ENCODE measurements at places on chromosomes 7 and 10.

DNA sequence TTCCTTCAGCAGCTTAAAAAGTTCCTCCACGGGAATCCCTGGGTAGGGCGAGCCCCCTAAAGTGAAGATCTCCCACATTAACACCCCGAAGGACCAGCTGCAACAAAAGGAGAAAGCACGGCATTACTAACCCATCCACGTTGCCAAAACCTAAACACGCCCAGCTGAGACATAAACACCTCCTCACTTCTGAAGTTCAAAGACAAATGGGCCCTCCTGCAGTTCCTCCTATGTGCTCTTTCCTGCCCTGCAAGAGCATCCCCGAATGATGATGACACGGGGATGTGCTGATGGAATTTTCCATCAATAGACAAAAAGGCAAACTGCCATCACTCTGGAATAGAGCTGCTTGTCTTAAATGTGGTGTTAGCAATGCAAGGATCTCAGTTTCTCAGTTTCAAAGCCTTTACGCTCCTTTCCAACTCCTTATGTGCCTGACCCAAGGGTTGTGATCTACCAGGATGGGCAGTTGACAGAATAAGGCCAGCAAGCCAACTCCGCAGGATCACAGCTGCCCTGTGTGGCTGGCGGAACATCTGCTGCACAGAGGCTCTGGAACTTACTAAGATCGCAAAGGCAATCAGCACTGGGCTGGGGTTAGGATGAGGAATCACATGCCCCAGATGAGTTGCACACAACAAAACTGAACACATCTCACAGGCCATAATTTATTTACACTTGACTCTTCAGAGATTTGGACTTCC, 112.7 kb downstream of the FGFR2 start:
- peak; percentile 12 for DNase-seq

DNA sequence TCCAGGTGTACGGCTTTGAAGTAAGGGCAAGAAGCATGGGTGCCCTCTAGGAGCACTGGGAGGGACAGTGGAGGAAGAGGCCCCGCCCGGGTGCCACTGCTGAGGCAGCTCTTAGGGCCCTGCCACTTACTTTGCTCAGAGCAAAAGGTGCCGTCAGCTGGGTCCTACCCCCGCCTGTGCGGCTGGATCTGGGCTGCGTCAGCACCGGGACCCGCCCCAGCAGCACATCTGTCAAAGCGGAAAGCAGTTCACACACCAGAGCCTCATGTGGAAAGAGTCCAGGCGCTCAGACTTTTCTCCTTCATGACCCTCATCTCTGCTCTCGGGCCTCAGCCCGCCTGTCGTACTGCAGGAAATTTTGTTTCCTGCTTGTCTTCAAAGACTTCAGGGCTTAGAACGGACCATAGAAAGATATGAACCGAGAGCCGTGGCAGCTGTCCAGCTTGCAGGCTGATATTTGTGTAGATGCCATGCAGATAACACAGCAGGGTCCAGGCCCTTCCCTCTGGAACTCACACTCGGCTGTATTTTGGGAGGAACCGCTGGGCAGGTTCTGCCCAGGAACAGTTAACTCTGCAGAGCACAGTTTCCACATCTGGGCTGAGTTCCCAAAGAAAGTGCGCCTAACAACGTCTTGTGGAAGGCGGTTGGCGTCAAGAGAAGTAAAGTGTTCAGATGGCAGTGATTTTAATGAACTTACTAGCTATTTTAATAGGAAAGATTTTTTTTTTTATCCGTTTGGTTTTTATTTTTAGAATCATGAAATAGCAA, 44.3 kb upstream of the PRKAR1B start:
- DNase-seq = no peak

DNA sequence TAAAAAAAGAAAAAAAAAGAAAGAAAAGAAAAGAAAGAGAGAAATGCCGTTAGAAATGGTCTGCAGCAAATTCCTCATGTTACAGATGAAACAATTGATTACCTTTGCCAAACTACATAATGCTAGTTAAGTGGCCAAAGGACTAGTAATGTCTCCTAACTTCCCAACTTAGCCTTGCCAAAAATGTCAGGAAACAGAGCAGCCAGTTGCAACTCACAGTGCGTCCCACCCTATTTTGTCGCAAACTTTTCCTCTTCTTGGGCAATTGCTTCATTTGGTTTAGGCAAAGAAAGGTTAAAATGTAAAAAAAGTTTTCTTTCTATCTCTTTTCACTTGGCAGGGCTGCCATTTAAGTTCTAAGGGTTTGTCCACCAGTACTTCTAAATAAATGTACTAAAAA, 53.1 kb downstream of the APBB1IP start:
- no peak for DNase-seq

DNA sequence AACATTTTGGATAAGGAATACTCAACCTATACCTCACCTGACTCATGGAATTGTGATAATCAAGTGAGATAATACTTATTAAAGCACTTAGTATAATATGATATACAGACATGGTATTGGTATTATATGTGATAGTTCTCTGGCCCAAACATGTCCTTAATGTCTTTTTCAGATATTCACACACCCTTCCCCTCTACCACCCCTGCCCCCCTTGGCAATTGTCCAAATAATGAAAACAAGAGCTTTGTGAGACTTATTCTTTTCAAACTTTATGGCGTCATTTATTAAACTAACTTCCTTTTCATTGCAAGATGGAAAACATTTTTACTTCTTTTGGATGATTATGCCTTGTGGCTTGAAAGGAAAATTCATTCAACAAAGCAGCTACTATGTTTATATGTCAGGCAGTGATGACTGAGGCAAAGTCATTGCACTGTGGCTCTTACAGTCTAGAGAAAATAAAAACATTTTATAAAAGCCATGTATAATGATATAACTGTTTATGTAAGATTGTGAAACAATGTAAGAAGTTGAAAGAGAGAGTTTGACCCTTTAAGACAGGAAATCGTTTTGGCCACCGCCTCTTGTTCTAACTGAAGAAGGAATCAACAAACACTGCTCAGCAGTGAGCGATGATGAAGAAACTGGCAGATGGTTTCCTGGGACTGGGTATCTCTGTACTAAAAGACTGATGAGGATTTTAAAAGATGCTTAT, 27.4 kb downstream of the MINPP1 start:
- DNase-seq = no peak

DNA sequence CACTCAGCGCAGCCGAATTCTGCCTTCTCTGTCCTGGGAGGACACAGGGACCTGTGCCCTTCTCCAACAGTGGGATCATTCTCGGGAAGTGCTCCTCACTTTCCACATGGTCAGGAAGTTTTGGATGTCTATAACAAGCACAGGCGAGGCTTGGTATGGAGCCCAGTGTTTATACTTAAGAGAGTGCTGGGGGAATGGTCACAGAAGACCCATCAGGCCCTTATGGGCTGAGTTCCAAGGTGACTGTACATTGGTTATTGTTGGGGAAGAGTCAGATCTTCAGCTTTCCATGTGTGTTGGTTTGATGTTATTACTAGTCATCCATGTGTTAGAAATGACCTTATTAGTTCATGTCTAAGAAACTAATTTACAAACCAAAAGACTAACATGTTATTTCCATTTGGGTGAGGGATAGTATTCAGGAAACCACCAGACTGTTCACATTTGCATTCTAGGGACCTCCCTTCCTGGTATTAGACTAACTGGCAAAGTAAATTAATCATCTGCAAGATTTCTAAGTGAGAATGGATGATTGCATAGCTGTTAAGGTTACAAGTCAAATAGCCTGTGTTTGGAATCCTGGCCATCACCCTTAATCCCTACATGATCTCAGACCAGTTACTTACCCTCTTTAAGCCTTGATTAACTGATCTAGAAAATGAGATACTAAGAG, 834.2 kb downstream of the LRMDA start:
- no peak for DNase-seq

DNA sequence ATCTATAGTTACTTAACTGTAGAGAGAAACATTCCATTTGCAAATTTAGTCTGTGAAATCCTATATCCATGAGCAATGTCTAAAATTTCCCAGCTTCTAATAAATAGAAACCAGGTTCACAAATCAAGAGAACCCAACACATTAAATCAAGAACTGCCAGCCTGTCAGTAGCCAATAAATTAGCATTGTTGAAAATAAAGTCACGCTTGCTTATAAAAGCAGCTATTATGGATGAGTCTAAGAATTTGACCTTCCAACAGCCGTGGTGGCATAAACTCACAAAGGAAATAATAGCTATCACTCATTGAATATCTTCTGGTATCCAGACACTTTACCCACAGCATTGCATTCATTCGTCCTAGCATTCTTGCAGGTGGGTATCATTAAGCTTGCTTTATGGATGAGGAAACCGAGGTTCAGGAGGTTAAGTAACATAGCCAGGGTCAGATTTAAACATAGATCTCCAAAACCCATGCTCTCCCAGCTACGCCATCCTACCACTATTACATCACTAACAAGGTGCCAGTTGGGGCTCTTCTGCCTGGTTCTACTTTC, 260.1 kb upstream of the YAE1 start:
- DNase-seq = no peak

DNA sequence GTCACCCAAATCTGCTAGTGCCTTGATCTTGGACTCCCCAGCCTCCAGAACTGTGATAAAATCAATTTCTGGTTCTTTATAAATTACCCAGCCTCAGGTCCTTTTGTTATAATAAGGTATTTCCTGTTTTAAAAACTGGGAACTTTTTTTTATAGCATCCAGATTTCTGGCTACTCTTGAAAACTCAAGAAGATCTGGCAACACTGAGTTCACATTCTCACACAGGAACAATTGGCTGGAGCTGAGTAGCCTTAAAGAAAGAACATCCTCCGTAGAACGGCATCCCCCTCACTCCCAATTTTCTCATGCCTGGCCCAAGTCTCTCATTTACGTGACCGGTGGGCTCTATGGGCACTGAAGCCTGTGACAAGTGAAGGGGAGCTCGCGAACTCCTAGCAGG, 47.1 kb downstream of the SLC35G1 start:
- no peak for DNase-seq

DNA sequence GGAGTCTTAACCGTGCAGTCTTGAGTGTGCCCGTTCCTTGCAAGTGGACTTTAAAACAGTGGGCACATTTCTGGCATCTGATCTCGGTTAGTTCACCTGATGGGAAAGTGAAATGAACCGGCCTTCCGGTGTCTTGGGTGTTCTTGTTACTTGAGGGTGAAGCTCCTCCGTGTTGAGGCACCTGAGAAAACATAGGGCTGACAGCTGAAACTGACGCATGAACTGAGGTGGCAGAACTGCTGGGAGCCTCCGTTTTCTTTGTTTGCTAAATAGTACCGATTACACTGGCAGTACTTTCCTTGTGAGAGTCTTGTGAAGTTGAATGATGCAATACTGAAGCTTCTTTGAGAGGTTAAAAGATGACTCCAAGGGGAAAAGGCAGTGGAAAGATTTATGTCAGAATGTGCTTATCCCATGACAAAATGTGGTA, 62.8 kb upstream of the SAMD8 start:
- DNase-seq = no peak
